ENCODE measurements at places on chromosomes 3 and 15.

- no peak for DNase-seq
Observed at GRCh38 chr3:66956742-66957141, 41.4 kb upstream of the KBTBD8 start.

- no peak for DNase-seq
Observed at GRCh38 chr3:12014613-12015012, 10.4 kb downstream of the SYN2 start.

DNA sequence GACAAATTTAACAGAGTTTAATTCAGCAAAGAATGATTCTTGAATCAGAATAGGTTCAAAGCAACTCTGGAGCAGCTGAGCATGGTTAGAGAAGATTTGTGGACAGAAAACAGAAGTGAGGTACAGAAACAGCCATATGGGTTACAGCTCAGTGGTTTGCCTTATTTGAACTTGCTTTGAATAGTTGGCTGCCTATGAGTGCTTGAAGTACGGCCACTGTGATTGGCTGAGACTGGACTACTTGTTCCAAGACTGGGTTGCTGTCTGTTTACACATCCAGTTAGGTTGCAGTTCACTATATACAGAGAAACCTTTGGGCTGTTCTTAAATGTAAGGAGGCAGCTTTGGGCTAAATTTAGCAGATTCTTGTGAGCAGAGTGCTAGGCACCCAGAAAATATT, 79.4 kb upstream of the CADPS start:
- DNase-seq: no peak

GRCh38 chr3:124780761-124781475, 50.7 kb downstream of the UMPS start:
- DNase-seq: no peak

DNA sequence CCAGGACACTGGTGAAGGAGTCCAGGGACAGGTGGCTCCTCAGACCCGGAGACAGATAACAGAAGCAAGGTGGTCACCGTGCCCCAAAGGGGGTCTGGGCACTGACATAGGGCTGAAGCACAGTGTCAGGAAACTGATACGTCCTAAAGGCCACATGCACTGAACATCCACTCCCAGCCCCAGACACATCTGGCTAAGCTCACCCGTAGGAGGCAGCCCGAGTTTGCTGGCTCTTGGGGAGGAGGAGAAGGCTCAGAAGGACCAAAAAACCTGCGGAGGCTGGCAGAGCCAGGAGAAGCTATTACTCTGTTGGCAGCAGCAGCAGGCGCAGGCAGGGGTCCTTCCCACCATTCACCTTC, 1.2 kb downstream of the CACNA2D2 start:
- DNase-seq: no peak

- DNase-seq: no peak
Observed at GRCh38 chr15:33822479-33822878, 145.8 kb upstream of the CHRM5 start.

GRCh38 chr15:76451540-76451939, 115.0 kb downstream of the ISL2 start:
- DNase-seq: no peak

DNA sequence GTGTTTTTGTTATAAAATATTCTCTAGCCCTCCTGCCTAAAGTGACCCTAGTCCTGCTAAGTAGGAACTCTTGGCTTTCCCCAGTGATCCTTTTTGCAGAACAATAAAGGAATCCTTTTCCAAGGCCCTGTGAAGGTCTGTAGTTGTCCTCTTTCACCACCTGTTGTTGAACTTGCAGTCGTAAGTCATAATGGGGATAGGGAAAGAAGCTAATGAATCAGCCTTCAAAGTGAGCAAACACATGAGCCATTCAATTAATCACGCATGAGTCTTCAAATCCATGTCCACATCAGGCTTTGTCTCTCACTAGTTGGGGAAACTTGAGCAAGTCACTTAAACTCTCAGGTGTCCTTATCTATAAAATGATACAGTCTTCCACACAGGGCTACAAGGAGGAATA, 27.6 kb downstream of the ZNF860 start:
- DNase-seq: no peak

DNA sequence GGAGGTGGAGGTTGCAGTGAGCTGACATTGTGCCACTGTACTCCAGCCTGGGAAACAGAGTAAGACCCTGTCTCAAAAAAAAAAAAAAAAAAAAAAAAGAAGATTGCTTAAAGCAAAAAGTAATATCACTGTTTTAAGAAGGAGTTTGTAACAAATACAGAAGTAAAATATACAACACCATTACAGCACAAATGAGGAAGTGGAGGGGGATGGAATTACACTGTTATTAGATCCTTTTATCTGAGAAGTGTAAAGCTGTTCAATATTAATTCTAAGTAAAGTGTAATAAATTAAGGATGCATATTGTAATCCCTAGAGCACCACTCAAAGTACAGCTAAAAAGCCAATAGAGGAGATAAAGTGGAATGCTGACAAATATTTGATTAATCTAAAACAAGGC, 47.0 kb upstream of the SNRPA1 start:
- DNase-seq: no peak

- DNase-seq: no peak
Observed at GRCh38 chr3:56762718-56763117, 39.0 kb downstream of the ARHGEF3 start.
